Stimulated activated CD4-positive, alpha-beta T cell treated with anti-CD3 and anti-CD28 coated beads, Interleukin-2, amount 100 ng/mL, for 48 hours (primary cell): ENCODE measurements at places on chromosomes 16 and 17.

DNA sequence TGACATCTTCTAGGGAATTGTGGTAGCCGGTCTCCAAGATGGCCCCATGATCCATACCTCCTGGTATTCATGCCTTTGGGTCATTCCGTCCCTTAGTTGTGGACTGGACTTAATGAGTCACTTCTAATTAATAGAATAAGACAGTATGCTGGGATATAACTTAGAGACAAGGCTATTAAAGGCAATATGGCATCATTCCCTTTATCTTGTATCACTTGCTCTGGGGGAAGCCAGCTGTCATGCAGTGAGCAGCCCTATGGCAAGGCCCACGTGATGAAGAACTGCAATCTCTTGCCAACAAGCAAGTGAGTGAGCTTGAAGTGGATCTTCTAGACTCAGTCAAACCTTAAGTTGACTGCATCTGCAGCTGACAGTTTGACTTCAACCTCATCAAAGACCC lies 97.8 kb upstream of the MED13 start:
- no peak for DNase-seq

DNA sequence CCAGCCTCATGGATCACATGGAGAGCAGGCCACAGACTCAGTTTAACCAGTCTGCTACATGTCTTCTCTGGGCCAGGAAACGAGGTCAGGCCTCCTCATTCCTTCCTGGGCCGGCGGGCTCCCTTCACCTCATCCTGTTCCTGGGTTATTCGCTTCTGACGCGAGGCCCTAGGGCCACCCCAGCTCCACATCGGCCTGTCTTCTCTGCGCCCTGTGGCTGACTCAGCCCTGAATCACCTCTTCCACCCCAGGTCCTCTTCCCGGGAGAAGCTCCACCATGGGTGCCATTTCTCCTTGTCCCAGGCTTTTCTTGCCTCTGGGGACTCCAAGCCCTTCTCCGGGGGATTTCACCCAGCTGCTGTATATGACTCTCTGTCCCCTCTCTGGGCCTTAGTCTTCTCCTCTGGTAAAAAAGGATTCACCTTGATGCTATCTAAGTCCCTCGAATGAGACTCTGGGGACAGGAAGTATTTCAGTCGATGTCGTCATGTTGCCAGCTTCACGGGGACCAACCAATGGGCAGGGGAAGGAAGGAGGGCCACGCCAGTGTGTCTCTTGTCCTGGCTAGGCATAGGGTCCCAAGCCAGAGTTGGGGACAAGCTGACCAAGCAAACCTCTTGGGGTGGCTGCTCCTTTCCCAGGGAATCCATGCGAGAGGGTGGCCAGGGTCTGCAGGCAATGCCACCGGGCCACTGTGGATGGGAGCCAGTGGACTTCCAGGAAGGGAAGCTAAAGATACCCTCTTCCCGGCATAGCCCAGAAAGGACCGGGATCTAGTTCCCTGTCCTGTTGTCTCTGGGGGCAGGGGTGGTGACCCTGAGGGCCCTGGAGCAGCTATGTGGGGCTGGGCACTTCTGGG lies 58.7 kb downstream of the SOCS3 start:
- no peak for DNase-seq

GRCh38 chr16:89599451-89599858 lies 14.0 kb upstream of the DPEP1 start:
- DNase-seq = no peak

DNA sequence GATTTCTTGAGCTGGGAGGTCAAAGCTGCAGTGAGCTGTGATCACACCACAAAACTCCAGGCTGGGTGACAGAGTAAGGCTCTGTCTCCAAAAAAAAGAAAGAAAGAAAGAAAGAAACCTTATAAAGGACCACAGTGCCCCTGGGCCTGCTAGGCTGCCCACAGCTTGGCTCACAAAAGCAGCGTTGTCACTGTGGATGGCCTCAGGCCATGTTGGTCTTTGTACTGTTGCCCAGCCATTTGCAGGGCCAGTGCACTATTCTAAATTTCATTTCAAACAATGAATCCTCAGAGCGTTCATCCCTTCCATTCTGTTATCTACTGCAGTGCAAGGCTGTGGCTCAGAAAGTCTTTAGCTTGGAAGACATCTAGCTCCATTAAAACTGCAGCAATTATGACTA lies 208.4 kb downstream of the SLC39A11 start:
- no peak for DNase-seq

GRCh38 chr17:55833306-55833705 lies 82.5 kb downstream of the PCTP start:
- no peak for DNase-seq

GRCh38 chr17:76026714-76027158 lies 370 bp downstream of the EVPL start:
- no peak for DNase-seq

- no peak for DNase-seq
Measured at GRCh38 chr17:61668486-61668885, 77.5 kb upstream of the NACA2 start.

DNA sequence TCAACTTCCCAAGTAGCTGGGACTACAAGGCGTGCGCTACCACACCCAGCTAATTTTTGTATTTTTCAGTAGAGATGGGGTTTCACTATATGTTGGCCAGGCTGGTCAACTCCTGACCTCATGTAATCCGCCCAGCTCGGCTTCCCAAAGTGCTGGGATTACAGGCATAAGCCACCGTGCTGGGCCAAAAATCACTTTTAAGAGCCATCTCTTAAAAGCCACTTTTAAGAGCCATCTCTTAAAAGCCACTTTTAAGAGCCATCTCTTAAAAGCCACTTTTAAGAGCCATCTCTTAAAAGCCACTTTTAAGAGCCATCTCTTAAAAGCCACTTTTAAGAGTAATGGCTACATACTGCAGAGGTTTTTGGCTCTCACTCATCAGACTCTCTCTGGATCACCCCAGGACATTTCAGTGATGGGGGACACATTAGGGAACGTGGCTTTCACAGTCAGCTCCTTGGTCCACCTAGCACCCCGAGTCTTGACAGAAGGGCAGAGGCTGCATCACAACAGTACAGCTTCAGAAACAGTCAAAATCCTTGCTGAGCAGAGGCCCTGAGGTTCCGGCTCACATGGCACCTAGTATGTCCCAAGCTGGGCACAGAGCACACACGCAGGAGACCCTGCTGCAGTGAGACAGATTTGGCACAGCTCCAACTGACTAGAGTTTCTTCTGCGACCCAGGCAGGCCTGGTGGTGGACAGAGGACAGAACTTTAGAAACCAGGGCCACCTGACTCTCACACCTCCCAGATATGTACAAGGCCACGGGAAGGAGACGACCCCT lies 23.6 kb downstream of the RANBP10 start:
- DNase-seq = no peak

GRCh38 chr17:40297511-40297910 lies 9.8 kb downstream of the CDC6 start:
- DNase-seq = no peak

DNA sequence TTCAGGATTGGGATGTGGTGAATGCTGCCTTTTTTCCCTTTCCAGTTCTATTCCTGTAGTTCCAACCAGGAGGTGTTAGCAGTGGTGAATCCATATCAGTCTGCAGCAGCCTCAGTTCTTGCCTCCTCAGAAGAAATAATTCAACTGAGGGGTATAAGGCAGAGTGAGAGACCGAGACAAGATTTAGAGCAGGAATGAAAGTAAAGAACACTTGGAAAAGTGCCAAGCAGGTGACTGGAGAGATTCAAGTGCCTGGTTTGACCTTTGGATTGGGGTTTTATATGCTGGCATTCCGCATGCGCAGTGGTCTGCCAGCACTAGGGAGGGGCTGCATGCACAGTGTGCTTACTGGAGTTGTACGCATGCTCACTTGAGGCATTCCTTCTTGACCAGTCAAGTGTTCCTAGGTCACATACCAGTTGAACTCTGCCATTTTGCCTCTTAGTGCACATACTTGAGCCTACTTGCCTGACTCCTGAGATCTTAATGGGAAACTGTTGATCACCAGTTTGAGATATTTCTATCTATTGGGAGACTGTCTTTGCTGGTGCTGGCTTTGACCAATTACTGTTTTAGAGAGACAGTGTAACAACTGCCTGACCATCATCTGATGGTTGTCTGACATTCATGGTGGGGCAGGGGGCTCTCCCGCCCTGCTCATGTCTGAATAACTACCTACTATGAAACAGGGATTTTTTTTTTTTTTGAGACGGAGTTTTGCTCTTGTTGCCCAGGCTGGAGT lies 680 bp upstream of the CCL15 start:
- no peak for DNase-seq

DNA sequence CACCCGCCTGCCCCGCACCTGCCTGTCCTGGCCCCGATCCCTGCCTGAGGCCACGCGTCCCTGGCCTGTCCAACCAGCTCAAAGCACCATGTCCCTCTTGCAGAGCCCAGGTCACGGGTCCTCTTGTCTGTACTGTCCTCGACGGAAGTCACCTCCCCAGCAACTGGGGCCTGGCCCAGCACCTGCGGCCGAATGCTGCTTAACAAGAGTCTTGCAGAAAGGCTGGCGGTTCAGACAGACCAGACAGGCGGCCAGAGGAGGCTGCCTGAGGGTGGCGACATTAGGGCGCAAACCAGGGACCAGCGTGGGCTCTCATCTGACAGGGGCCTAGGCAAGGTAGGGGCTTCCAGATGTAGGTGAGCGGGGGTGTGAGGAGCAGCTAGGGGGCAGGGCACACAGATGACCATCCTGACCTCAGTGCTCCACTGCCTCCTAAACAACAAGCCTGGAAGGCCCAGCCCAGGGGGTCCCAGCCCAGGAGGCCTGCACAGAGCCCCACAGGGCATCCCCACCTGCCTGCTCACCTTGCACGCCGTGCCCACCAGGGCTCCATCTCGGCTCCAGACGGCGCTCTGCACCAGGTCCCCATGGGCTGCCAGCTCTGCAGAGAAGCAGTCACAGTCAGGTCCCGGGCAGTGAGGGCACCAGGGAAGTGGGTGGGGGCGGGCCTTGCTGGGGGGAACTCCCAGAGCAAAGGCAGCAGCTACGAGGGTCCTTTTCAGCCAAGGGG lies 11.3 kb downstream of the CORO7 start:
- DNase-seq = no peak

- no peak for DNase-seq
Measured at GRCh38 chr17:66775271-66775670, 59.6 kb upstream of the CACNG5 start.

DNA sequence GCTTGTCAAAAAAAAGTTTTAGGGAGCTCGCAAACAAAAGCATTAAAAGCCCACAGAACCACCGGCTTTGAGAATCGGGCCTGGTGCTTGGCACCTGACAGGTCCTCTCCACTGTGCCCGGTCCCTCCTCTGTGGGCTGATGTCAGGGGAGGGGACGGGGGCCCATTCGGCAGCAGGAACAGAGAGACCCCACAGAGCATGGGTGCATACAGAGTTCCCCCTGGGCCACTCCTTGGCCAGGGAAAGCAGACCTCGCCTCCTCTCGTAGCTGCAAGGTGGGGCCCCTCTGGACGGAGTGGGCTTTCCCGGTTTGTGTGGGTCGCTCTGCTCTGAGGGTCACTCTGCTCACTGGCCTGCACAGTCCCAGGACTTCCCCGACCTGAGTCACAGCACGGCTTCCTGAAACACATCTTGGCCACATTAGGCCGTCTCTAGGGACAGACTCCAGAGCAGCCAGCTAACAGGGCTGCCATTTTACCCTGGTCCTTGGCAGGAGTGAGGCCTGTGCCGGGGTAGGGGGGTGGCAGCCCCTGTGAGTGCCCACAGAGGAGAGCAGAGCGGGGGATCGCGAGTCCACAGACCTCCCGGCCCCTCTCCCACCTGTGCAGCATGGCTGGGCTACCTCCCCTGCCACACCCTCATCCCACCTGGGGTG lies 11.1 kb downstream of the CBFA2T3 start:
- no peak for DNase-seq

GRCh38 chr16:88019821-88020515 lies 68.7 kb downstream of the BANP start:
- no peak for DNase-seq

DNA sequence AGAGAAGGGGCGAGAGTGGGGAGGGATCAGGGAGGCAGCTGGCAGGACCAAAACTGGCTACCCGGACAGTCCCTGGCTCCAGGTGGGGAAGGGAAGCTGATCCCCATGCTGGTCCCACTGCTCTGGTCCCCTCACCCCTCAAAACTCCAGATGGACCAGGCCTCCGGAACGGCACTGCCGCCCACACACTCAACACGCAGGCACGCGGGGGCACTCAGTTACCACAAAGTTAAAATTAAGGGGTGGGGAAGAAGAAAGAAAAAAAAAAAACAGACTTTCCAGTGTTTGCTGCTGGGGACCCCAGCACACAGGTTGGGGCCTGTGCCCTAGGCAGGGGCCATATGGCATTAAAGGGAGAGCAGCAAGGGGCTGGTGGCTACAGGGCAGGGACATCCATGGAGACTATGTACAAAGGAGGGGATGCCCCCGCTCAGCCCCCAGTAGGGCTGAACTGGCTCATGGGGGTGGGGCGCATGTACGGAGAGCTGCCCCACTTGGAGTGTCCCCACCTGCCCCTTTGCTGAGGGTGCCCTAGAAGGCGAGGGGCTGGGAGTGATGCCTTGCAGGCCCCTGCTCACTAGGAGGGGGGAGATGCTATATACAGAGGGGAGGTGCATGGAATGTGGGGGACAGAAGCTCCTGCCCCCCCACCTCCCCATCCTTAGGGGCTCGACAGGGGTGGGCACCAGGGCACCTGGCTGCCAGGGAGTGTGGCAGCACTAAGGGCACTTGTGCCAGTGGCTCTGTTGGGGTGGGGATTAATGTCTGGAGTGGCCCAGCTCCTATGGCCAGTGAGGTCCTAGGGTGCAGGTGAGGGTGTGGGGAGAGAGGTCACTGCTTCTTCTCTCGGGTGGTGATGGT lies 5.6 kb downstream of the TP53I13 start:
- no peak for DNase-seq

DNA sequence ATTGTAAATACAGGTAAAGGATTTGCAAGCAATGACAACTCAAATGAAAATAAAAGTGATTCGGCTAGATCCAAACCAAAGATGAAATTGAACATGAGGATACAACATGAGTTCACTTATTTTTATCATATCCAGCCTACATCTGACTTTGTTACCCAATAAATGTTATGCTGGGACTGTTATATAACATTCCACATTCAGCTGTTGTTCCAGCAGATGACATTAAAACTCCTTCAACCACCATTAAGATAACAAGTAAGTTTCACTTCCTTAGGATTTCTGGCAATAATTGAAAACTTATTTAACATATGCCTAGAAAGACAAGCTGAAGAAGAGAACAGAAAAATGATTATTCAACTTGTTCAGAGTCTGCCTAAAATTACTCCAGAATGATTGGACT lies 729.4 kb downstream of the CDH11 start:
- DNase-seq = no peak

- no peak for DNase-seq
Measured at GRCh38 chr16:79769270-79769927, 168.9 kb upstream of the MAF start.

DNA sequence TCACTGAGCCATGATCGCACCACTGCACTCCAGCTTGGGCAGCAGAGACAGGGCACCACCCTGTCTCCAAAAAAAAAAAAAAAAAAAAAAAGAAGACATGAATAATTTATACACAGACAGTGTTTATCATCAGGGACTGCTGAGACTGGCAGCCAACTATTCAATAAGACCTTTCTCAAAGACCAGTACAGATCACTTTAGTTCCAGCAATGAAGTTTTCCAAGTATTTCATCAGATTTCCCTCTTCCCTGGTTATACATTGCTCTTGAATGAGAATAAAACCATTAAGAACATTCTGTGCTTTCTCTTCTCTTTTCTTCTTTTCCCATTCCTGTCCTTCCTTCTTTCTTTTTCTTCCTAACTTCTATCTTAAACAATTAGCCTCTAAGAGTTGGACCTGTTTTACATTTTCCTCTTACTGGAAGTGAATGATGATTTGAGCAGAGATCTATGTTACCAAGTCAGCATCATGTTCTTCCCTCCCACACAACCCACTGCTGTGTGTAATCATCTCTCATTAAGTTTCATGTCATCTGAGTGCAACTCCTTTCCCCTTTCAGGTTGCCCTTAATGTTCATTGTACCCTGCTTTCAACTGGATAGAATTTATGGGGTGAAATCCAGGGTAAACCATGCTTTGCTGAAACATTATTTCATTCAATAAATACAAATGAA lies 35.9 kb upstream of the SMIM36 start:
- no peak for DNase-seq
